ENCODE measurements at places on chromosomes 13 and 19. TPM values are rescaled to one million over a fixed set of nuclear protein-coding genes. Genes with fewer than 3 reads are reported as not detected.

GRCh38 chr13:53520132-53520531, 491.5 kb downstream of the OLFM4 start:
- H3K36me3 ChIP-seq, result no peaks in the 10 kb centered on the region
- H3K4me3 ChIP-seq, result no peak overlapping the region
- H3K4me1 ChIP-seq, result no peaks in the 10 kb centered on the region
- no peaks in the 10 kb centered on the region for H3K27me3 ChIP-seq
- no peak for DNase-seq

DNA sequence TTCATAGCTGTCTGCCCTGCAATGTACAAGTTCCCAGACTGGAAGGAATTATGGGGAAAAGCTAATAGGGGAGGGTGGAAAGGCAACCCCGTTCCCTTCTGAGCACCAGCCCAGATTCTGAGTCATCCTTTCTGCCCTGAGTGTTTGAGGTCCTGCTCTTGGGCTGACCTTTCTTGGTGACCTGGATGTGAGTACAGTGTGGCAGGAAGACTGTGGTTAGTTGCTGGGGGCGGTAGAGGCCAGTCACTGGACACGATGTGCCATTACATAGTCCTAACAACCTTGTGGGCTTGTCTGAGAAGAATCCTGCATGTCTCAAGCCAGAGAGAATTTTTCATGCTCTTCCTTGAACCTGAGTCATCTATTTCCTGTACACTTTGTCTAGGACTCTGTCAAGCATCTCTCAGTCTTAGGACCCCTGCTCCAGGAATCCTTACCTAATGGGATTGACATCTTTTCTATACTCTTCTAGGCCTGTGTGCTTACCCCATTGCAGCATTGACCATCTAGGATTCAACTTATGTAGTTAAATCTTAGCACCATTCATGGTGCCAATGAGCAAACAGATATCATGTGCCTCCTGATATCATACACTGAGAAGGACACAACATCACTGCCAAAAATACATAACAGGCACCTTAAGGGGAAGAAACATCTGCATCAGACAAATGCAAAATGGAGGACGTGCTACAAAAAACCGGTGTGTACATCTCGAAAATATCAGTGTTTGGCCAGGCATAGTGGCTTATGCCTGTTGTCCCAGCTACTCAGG, 8.1 kb upstream of the ANGPTL4 start:
- no peak for DNase-seq
- H3K36me3 ChIP-seq, result no peaks in the 10 kb centered on the region
- no peak overlapping the region for H3K27ac ChIP-seq
- H3K4me1 ChIP-seq, result peaks cover 4% of the 10 kb centered on the region
- no peak overlapping the region for H3K4me3 ChIP-seq
- peaks cover 12% of the 10 kb centered on the region for H3K27me3 ChIP-seq

DNA sequence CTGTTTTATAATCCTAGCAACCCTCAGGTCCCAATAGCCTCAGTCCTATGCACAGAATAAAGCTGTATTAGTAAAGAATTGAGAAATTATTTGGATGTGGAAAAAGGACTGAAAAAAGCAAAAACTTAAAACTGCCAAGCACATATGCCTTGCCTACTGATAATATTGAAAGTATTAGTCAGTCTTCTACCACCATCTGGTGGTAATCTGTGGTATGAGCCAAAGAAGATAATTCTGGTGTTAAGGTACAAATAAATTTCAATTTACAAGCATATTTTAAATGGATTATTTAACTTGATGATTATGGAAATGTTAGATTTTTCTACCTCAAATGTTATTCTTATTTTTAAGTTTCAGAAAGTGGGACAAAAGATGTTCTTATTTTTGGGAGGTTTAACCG, 460.3 kb upstream of the KLHL1 start:
- H3K4me3 ChIP-seq, result no peak overlapping the region
- H3K27me3 ChIP-seq, result no peaks in the 10 kb centered on the region
- no peak for DNase-seq
- H3K4me1 ChIP-seq, result no peaks in the 10 kb centered on the region

DNA sequence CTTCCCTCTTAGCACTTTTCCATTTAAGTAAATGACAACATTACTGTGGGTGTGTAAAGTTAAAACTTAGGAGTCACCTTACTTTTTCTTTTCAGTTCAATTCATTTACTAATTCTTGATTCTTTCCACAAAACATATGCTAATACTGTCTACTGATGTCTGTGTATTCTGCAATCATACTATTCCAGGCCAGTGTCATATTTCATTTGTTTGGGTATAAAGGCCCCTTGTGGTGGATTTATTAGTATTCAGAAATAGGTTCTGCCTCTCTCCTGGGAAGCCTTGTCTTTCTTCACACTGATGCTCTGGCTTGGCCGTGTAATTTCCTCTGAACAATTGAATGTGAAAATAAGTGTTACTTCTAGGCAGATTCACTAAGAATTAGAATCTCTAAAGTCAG, 621.9 kb upstream of the SPRY2 start:
- no peak overlapping the region for H3K27ac ChIP-seq
- no peaks in the 10 kb centered on the region for H3K36me3 ChIP-seq
- no peak overlapping the region for H3K4me3 ChIP-seq

GRCh38 chr19:4993683-4994082, 24.8 kb downstream of the KDM4B start:
- no peaks in the 10 kb centered on the region for H3K27me3 ChIP-seq
- peaks cover 5% of the 10 kb centered on the region for H3K36me3 ChIP-seq
- H3K4me1 ChIP-seq, result no peaks in the 10 kb centered on the region
- H3K4me3 ChIP-seq, result no peak overlapping the region
- H3K27ac ChIP-seq, result no peak overlapping the region
- DNase-seq, result no peak

GRCh38 chr19:14768001-14768400, 10.4 kb downstream of the ADGRE2 start:
- peaks cover 2% of the 10 kb centered on the region for H3K36me3 ChIP-seq
- no peak overlapping the region for H3K4me3 ChIP-seq
- no peak overlapping the region for H3K27ac ChIP-seq
- H3K4me1 ChIP-seq, result no peaks in the 10 kb centered on the region
- DNase-seq, result no peak
- H3K27me3 ChIP-seq, result no peaks in the 10 kb centered on the region

- no peak overlapping the region for H3K4me3 ChIP-seq
- no peaks in the 10 kb centered on the region for H3K27me3 ChIP-seq
- no peaks in the 10 kb centered on the region for H3K36me3 ChIP-seq
- DNase-seq, result no peak
- no peaks in the 10 kb centered on the region for H3K4me1 ChIP-seq
Observed at GRCh38 chr13:85347251-85347650, 452.0 kb downstream of the SLITRK6 start.

GRCh38 chr13:51721496-51721895, 82.5 kb downstream of the DHRS12 start:
- H3K36me3 ChIP-seq, result peaks cover 2% of the 10 kb centered on the region
- no peaks in the 10 kb centered on the region for H3K4me1 ChIP-seq
- no peak overlapping the region for H3K4me3 ChIP-seq
- H3K27ac ChIP-seq, result no peak overlapping the region
- H3K27me3 ChIP-seq, result no peaks in the 10 kb centered on the region
- DNase-seq, result no peak

GRCh38 chr19:12790628-12791344, 500 bp upstream of the JUNB start:
- no peak for DNase-seq
- H3K4me3 ChIP-seq, result peak overlapping the region; percentile 93
- peaks cover 12% of the 10 kb centered on the region for H3K36me3 ChIP-seq
- peak overlapping the region; percentile 94 for H3K27ac ChIP-seq
- H3K27me3 ChIP-seq, result no peaks in the 10 kb centered on the region
- peaks cover 42% of the 10 kb centered on the region for H3K4me1 ChIP-seq

DNA sequence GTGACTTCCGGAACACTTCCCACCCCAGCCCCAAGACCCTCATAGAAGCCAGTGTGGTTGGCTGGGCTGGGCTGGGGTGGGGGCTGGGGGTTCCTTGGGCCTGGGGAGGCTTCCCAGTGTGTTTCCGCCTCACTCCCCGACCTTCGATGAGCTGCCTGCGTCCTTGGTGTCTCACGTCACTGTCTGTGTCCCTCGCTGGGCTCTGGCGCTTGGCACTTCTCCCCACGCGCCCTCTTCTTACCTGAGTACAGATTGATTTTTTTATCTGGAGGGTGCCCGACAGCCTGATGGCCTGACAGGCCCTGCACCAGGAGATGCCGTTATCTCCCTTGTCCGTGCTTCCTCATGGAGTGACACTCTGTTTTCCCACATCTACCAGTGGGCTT, 7.6 kb upstream of the GRIN3B start:
- H3K27ac ChIP-seq, result no peak overlapping the region
- H3K4me3 ChIP-seq, result no peak overlapping the region
- H3K36me3 ChIP-seq, result peaks cover 7% of the 10 kb centered on the region
- peaks cover 6% of the 10 kb centered on the region for H3K4me1 ChIP-seq
- peaks cover 10% of the 10 kb centered on the region for H3K27me3 ChIP-seq

GRCh38 chr19:3867971-3868769, 668 bp downstream of the ZFR2 start:
- H3K27me3 ChIP-seq, result peaks cover 36% of the 10 kb centered on the region
- no peak overlapping the region for H3K27ac ChIP-seq
- no peak overlapping the region for H3K4me3 ChIP-seq
- no peak for DNase-seq
- H3K4me1 ChIP-seq, result peaks cover 7% of the 10 kb centered on the region

GRCh38 chr19:6682607-6683128, 12.7 kb upstream of the TNFSF14 start:
- peaks cover 2% of the 10 kb centered on the region for H3K36me3 ChIP-seq
- no peak for DNase-seq
- peaks cover 15% of the 10 kb centered on the region for H3K27me3 ChIP-seq
- peaks cover 16% of the 10 kb centered on the region for H3K4me1 ChIP-seq
- H3K4me3 ChIP-seq, result no peak overlapping the region

DNA sequence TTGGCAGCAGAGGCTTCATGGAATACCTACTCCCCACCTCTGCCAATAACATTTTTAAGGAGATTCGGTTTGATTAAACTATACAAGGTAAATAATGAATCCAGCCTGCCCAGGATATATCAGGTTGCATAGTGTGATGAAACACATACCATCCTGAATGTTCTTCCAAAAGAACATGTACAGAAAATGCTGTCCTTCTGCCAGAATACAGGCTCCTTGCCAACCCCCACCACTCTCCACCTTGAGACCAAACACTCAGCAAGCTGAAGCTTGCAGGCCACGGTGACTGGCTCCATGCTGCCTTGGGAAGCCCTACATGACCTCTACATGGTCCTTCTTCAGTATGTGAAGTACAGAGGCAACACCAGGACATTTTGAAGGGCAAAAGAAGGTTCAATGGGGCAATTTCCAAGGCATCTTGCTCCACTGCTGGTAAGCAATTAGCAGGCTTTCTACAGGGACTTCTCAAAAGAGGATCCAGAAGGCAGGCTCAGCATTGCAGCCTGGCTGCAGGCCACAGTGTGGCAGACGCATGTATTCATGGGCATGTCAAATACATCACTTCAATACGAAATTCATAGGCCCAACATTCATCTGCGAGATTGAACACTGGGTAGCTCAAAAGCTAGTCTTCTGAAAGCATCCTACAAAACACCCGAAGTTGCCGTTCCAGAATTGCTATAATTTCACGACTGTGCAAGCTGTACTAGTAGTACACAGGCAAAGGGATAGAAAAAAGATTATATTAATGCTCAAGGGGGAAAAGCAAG, 62.4 kb upstream of the SERP2 start:
- no peak for DNase-seq
- H3K36me3 ChIP-seq, result no peaks in the 10 kb centered on the region
- peaks cover 15% of the 10 kb centered on the region for H3K4me1 ChIP-seq
- H3K27ac ChIP-seq, result no peak overlapping the region
- peaks cover 9% of the 10 kb centered on the region for H3K27me3 ChIP-seq

DNA sequence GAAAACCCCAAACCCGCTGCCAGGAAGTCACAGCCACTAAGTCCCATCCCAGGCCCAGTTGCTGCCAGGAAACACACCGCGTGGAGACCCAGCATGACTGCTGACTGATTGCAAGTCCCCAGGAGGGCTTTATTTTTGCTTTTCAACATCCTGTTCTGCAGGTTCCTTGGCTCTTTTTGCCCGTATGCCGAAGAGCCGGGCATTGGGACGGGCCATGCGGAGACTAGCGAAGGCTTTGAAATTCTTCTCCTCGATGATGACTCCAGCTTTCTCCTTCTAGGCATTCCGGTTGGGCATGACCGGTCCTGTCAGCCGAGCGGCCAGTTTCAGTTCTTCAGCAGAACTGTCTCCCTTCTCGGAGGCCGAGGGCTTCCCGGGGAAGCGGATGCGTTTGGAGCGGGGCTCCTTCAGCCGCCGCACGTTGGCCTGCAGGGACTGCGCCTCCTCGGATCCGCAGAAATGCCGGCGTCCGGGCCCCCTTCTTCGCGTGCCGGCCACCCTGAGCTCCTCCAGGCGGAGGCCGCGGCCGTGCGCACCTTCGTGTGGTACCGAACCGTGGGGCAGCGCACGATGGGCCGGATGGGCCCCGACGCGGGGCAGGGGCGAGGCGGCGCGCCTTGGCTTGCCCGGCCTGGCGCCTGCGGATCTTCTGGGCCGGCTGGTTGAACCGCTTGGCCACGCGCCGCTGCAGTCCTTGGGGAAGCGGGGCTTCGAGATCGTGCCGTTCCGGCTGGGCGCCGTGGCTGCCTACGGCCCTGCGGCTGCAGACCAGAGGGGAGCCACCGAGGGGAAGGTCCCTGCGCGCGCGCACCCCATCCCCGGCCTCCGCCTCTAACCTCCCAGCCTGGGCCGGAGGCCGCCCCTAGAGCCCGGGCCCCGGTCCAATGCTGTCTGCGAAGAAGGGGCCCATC, 15.2 kb downstream of the ZSCAN5C start:
- H3K36me3 ChIP-seq, result no peaks in the 10 kb centered on the region
- H3K27ac ChIP-seq, result no peak overlapping the region
- DNase-seq, result peak; percentile 7
- peaks cover 18% of the 10 kb centered on the region for H3K27me3 ChIP-seq
- H3K4me3 ChIP-seq, result peak overlapping the region; percentile 43
- peaks cover 8% of the 10 kb centered on the region for H3K4me1 ChIP-seq

DNA sequence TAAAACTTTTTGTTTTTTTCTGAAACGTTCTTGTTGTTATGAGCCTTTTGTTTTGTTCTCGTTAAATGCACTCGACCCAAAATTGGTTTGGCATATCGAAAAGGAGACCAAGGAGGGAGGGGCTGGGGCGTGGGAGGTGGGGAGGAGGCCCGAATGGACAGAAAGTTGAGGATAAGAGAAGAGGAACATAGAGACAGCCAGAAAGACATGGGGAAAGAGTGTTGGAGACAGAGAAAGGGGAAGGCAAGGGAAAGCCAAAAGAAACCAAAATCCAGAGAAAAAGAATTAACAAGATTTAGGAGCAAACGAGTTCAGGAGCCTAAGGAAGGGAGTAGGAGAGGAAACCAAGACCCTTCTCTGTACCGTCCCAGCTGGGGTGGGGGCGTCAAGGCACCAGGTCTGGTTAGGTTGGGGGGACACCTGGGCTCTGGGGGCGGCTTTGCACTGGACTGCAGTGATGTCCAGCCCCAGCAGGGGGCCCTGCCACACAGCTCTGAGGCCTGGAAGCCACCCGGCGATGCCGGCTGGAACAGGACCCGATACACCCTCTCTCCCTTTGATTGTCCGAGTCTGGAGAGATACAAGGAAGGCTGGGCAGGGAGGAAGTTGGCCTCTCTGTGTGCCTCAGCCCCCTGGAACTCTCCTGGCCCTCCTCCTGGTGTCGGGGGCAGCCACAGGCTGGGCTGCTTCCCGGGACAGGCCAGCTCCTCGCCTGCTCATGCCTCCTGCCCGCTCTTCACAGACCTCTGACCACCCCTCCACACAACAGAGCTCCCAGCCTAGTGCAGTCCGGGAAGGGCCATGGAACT, 11.6 kb upstream of the ASF1B start:
- peak overlapping the region; percentile 98 for H3K27ac ChIP-seq
- peaks cover 48% of the 10 kb centered on the region for H3K4me1 ChIP-seq
- H3K4me3 ChIP-seq, result peak overlapping the region; percentile 77
- H3K36me3 ChIP-seq, result peaks cover 4% of the 10 kb centered on the region
- peak; percentile 51 for DNase-seq
- H3K27me3 ChIP-seq, result no peaks in the 10 kb centered on the region

CTXN1 gene
- total RNA-seq, result not detected

GAPDHS gene
- total RNA-seq, result not detected

PEG3 gene
- not detected for total RNA-seq

FAM216B gene
- not detected for total RNA-seq

C3 gene
- total RNA-seq, result not detected

RNF6 gene
- total RNA-seq, result 46.0 TPM

PSG11 gene
- not detected for total RNA-seq

TMEM91 gene
- total RNA-seq, result 5.4 TPM
